KBM-7 (cell line): ENCODE measurements at places on chromosomes 12 and 14.
A peak's percentile ranks its signal among the peaks of the same experiment; 100 is the strongest.

DNA sequence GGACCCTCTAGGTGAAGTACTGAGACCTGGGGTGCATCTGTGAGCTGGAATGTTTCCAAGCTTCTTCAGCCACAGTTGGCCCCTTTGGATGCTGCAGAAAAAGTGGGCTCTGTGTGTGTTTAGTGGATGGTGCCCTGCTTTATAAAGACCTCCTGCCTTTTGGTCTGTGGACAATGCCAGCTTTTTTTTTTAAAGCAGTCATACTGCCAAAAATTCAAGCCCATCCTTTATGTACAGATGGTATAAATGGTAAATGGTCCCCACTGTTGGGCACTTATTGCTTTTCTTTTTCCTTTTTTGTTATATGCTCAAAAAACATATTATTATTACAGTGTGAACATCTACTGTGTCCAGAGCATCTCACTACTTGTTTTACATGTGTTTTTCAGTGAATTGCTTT is 81.1 kb downstream of the SMOC1 start:
- DNase-seq: no peak

DNA sequence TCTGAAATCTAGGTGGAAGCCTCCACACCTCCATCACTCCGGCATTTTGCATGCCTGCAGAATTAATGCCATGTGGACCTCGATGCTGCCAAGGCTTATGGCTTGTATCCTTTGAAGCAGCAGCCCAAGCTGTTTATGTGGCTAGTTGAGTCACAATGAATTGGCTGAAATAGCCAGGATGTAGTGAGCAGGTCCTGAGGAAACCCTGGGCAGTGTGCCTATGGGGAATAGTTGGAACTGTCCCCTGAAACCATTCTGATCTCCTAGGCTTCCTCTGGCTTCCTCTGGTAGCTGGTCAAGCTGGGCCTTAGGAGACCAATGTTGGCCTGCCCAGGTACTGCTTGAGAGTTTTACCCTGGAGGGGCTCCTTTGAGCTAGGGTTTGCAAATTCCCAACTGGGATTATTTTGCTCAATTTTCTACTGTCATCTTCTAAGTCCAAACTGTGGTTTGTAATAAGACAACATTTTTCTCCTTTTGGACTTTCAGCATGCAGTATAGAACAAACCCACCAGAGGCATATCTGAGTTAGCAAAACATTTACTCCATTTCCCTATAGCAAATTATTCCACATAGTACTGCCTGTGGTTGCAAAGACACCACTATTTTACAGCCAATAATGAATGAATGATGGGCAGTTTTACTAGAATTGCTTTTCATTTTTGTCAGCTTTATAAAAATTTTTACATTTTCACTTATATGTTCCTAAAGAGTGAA is 85.1 kb upstream of the AMIGO2 start:
- DNase-seq: no peak

- DNase-seq: no peak
Measured at GRCh38 chr14:96574633-96575632, 72.8 kb downstream of the PAPOLA start.

DNA sequence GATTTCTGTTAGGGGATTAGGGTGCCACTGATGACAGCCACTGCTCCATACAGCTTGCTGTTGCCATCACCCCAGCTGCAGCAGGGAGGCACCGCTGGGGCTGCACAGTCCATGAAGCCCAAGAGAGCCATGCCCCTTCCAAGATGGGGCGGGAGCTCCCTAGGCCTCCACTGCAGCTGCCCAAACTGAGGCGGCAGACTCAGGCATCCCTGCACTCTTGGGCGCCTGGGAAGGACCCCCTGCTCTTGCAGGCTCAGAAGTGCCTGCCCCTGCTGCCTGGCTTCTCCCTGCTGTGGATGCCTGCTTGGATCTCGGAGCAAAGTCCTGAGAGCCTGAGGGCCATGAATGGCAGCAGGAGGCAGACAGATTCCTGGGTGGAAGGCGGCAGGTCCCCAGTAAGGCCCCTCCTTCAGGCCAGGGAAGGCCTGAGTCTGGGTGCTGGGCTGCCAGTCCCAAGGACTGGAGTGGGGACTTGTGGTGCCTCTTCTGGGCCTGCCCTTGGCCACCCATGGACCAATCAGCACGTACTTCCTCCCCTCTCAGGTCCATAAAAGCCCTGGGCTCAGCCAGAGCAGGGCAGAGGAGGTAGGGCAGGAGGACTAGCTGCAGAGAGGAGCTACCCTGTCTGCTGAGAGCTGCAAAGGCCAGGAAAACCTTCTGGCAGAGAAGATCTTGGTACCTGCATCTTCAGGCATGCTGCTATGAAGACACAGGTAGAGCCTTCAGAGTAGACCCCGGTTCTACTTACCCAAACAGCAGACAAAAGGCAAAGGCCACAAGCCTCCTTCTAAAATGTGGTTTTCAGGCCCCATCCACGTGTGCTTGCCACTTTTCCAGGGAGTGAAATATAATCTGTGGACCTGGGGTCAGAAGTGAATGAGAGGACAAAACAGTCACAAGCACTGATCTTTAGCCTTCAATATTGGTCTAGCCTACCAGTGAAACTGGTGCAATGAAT is 30.0 kb upstream of the STK38L start:
- no peak for DNase-seq

- DNase-seq: peak; percentile 83
Measured at GRCh38 chr12:48996794-48997718, 2.1 kb downstream of the DDN start.
